ENCODE measurements at places on chromosomes 2 and 18.
A peak's percentile ranks its signal among the peaks of the same experiment; 100 is the strongest.

DNA sequence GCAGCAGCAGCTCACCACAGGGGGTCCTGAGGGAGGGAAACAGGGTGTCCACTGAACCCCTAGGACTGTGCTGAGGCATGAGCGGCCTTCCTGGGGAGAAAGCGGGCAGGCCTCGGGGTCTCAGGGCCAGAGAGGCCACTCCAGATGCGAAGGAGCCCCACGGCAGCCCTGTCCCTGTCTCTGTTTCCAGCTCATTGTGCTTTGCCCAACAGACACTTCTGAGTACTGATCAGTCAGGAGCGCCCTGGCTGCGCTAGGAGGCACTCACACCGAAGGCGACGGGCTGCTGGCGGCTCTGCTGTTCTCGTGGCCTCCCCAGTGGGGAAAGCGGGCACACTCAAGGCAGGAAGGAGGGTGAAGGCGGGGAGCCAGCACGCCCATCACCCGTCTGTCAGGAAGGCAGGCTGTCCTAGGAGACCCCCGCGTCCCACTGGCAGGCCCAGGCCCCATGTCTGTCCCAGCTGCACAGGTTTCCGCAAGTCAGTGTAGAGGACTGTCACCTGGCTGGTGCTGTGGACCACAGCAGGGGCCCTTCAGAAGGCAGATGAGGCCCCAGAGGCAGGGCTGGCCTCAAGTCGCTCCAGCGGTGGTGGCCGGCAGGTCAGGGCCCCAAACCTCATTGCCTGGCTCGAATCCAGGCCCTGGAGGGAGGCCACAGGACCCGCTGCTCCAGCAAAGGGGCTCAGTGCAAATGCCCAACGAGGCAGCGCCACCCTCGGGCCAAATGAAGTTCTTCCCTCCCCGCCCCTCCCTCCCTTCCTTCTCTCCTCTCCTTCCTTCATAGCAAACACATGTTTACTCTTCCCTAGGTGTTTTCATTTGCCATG lies 6.8 kb downstream of the ESPNL start:
- DNase-seq: peak; percentile 62

- DNase-seq: no peak
Measured at GRCh38 chr2:98727369-98728087, 3.4 kb downstream of the MGAT4A start.

- DNase-seq: no peak
Measured at GRCh38 chr2:173644146-173644545, 289.5 kb downstream of the CDCA7 start.

DNA sequence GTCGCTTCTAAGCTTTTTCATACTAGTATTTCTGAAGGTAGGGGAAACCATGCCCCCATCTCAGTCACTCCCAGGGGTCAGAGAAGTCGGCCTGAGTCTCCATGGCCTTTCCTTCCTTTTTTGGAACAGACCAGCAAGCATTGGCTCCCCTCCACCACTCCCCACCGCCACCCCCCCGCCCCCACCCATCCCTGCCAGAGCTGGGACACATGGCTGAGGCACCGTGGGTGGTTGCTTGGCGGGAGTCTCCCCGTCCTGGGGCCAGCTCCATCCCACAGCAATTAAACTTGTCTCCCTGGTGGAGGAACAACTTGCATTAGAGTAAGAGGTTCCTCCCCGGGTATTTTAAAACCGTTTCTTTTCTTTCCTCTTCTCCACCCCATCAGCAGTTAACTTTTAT lies 100.8 kb upstream of the TFPI start:
- DNase-seq: no peak

DNA sequence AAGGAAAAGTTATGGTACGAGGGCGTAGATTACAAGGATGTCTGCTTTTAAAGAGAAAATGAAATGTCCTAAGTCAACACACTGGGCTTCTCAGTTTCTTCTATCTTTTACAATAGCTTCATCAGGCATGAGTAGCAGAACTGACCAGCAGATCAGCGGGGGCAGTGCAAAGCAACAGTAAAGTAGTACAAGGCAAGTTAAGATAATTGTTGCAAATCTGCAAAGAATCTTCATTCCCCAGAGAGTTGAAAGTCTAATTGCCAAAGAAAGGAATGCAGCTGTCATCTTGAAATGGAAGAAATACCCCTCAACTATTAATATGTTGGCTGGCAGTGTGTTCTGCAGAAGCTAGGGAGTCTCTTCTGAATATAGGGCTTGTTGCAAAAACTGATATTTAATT lies 60.2 kb upstream of the SLC39A10 start:
- DNase-seq: no peak

- no peak for DNase-seq
Measured at GRCh38 chr2:106982350-106982749, 96.4 kb upstream of the ST6GAL2 start.

DNA sequence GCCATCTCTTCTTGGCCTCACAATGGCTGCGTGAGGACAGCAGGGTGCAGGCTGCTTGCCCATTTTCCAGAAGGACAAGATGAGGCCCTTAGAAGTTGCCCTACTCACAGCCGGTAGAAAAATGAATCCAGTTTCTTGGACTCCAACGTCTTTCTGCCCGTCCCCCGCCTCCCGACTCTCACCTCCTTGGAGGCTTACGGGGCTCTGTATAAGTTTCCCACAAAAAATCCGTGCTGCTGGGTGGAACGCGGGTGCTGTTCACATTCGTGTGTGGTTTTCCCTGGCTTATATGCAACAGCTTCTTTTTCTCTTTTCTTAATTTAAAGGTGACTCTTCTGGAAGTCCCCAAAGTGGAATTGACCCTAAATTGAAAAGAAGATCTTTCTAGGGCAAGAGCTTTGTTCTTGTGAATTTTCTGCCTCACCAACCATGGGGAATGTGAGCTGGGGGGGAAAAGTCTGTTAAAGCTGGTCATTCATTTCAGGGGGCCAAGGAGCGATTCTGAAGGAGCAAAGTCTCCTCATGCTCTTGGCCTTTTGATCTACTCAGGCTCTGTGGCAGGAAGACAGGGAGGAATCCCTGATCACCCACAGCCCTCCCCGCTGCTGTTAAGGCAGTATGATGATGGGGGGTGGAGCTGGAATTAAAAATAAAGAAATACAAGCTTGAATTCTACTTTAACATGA lies 51.3 kb downstream of the DDX1 start:
- no peak for DNase-seq

DNA sequence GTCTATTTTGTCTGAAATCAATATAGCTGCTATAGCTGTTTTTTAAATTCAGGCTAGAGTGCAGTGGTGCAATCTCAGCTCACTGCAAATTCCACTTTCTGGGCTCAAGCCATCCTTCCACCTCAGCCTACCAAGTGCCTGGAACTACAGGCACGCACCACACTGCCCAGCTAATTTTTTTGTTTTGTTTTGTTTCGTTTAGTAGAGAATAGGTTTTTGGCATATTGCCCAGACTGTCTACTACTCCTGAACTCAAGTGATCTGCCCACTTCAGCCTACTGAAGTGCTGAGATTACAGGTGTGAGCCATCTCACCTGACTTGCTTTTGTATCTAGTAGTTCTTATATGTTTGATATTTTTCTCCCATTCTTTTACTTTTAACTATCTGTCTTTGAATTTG lies 259.7 kb downstream of the CDH19 start:
- no peak for DNase-seq

DNA sequence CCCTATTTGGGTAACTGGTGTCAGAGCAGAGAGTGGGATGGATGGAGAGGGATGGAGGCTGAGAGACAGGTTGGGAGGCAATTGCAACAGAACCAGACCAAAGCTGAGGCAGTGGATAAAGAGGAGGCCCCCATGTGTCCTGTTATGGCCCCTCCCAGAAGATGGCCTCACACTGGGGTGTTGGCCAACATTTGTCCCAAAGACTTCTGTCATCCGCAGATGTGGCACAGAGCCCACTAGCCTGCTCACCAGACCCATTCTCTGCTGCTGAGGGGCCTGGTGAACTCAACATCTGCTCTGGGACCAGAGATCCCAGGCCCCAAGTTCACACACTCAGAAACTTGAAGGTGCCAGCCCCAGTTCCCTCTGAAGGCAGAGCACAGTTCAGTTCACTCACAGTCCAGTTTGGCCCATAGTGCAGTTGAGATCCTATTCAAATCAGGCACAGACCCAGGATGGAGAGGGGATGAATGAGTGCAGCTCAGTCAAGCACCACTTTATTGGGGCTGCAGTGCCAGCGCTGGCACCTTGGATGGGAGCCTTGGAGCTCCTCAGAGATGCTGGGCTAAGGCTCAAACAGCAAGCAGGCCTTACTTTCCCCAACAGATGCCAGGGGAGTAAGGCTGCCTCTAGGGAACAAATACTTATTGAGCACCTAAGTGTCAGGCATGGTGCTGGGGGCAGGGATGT lies 189.2 kb downstream of the ZBTB7C start:
- DNase-seq: no peak

GRCh38 chr2:189347540-189347939 lies 93.7 kb upstream of the WDR75 start:
- DNase-seq: no peak

GRCh38 chr2:66233981-66234380 lies 200.9 kb upstream of the MEIS1 start:
- DNase-seq: no peak

GRCh38 chr18:22711192-22711685 lies 221.9 kb upstream of the RBBP8 start:
- DNase-seq: no peak

DNA sequence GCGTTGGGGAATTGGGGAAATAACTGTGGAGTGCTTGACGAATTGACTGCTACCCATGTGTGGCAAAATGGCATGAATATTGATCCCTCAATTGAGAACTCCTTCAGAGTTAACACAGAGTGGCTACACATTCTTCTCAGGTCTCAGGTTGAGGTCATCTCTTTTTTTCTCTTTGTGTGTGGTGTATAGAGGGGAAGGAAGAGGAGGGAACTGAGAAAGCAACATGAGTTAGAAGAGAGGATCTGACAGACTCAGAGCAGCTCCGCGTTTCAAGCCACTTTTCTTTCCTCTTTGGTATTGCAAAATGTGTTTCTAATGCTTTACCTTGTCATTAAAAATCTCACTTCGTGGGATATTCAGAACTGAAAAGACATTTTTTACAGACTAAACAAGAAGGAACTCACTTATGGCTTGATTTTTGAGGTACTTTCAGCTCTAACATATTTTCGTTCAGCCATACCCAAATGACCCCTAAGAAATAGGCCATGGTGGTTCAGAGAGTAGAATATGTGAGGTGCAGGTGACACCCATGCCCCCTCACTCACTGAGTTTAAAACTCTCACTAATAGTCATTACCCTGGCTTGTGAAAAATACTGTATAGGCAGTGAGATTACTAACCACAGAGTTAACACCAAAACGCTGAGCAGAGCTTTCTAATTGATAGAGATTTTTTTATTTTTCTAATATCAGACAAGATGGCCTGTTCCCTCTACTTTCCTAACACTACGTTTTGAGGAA lies 22.5 kb downstream of the STAT4 start:
- no peak for DNase-seq

GRCh38 chr2:44178950-44179349 lies 10.3 kb downstream of the PPM1B start:
- no peak for DNase-seq

- peak; percentile 60 for DNase-seq
Measured at GRCh38 chr18:31741097-31741735, 19.5 kb downstream of the SLC25A52 start.

DNA sequence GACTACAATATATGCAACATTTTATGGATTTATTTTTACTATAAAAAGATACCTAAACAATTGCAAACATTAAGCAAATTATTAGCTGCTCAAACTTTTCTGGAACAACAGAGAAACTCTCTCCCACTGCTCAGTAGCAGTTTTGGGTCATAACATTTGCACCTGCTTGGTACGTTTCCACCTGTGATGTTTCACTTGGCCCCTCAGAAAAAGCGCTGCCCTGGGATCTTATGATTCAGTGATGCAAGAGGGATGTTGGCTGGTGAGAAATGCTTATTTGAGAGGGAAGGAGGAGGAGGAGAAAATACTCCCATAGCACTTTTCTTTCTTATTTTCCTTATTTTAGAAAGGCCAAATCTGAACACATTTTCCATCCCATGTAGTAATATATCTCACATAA lies 9.2 kb downstream of the IRS1 start:
- no peak for DNase-seq

DNA sequence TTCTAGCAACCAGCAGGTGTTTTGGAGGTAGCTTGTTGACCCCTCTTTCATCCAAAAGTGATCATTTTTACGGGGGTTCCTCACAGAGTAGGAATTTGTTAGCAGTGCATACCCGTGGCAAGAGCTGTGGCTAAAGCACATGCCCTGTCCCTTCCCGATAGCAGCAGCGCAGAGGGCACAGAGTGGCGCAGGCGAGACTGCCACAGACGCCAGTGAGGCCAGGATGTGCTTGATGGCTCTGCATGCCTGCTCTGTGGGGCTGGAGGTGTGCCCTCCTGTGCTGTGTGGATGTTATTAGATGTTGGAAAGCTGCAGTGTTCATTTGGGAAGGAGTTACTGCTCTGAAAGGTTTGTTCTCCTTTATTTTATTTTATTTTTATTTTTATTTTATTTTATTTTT lies 153.6 kb downstream of the FAM210A start:
- DNase-seq: no peak

DNA sequence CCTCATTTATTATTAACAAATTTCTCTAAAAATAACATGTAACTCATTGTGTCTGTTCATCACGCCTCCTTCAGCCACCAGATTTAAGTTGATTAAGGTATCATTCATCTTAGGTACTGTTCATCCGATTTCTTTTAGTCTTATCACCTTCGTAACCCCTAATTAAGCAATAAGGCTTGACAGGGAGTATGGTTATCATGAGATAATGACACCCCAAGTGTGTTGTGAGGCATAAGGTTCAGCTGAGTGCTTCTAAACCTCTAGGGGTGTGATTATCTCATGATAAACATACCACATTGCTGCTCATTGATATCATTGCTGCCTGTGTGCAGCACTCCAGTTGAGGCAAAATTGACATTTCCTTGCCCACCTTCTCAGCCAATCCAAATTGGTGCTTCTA lies 158.9 kb upstream of the BOD1L2 start:
- no peak for DNase-seq

- no peak for DNase-seq
Measured at GRCh38 chr18:25164848-25165811, 186.8 kb downstream of the ZNF521 start.

DNA sequence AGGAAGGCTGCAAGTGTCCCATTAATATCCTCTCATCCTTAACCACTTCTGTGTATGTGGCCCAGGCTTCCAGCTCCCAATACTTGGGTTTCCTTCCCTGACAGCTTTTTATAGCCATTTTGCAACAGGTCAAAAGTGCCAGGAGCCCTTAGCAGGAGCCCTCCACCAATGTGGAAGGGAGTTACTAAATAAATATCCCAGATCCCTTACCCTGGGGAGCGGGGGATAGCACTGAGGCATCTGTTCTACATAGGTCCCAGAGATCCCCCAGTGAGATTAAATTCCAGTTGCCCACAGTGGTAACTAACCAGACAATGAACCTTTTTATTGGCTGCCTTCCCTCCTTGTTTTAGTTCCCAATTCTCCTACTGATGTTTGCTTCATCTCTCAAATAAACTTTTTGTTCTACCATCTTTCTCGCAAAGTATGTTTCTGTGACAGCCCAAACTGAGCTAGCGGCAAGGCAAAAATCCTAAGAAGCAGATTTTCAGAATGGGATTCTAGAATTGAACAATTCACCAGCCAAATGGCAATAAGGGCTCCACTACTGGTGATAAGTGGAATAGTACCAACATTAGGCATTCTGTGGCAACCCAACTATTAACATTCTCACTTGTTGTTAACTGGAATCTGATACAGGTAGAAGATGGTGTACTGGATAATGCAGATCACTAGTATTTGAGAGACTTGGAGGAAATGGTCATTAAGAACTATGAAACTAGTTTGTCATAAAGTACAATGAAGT lies 83.9 kb upstream of the MAPRE2 start:
- DNase-seq: no peak
